ENCODE measurements at places on chromosomes 6 and 20.

- peak; percentile 80 for DNase-seq
These were observed 1.4 kb downstream of the TFEB start for GRCh38 chr6:41733707-41734665.

GRCh38 chr6:24455061-24455460, 34.3 kb downstream of the GPLD1 start:
- DNase-seq: no peak

DNA sequence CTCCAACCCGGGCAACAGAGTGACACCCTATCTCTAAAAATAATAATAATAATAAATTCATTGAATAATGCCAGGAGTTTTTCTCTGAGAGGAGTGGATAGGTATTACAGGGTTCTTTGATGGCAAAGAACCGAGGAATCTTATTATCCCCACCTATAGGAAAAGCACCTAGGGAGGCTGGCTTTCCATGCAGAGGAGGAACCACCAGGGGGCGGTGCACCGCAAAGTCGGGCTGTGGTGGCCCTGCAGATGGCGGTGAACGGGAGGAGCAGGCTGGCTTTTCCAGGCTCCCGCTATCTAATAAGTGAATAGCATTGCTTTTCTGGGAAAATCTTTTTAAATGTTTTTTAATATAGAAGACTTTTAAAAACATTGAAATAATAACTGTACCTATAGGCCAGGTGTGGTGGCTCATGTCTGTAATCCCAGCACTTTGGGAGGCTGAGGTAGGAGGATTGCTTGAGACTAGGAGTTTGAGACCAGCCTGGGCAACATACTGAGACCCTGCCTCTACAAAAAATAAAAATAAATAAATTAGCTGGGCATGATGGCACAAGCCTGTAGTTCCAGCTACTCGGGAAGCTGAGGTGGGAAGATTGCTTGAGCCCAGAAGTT, 864.2 kb downstream of the KIF16B start:
- DNase-seq: no peak

GRCh38 chr20:15205719-15206118, 868.3 kb upstream of the FLRT3 start:
- DNase-seq: peak; percentile 34

- DNase-seq: no peak
These were observed 381 bp upstream of the BICRAL start for GRCh38 chr6:42781546-42781795.

- DNase-seq: peak; percentile 84
These were observed 20.5 kb downstream of the XRN2 start for GRCh38 chr20:21323640-21324039.

- no peak for DNase-seq
These were observed 20.6 kb upstream of the EPB41L2 start for GRCh38 chr6:131083687-131084086.

DNA sequence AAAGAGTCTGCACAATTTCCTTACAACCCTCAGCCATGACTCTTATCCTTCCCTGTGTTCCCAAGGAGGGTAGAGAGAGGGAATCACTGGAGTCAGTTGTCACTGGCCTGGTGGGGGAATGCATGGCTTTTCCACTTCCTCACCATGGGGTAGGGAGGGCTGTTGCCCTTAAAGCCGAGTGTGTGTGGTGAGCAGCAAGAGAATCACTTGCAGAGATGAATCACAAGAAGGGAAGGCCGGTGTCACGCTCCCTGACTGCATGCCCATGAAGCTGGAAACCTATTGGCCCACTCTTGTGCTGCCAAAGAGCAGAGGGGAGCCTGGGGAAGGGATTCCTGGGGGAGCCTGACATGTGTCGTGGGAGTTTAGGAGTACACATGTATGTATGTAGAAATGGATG, 18.1 kb upstream of the BMP6 start:
- no peak for DNase-seq

DNA sequence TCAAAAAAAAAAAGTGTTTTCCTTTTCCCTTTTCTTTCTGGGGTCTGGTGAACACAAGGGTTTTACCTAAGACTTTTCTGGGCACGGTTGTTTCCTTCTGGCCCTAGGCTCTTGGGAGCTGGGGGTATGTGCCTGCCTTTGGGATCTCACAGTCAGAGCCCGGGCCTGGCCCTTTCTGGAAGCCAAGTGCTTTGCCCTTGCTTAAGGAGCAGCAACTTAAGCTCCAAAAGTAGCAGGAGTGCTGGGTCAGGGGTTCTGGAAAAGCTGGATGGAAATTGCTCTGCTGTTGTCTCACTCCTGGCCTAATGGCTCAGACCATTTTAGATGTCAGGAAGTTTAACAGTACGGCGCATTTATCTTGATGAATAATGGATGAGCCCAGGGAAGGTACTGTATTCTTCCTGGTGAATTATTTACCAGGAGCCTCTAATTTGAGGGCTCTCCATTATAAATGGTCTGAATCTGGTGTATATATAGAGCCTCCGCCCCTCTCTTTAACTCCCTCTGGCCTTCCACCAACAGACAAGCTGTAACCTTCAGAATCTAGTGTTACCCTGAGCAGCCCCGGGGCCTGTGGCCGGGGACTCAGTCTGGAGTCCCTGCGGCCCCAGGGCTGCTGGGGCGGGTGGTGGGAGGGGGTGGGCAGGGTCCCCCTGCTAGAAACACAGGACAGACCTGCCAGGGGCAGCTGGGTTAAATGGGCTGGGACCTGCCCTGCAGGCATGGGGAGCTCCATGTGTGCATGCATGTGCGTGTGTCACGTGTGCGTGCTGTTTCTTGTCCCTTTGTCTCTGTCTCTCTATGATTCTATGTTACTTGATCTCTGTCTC, 37.5 kb downstream of the PTK7 start:
- DNase-seq: no peak

- DNase-seq: no peak
These were observed 15.4 kb downstream of the SLC17A4 start for GRCh38 chr6:25769983-25770382.

DNA sequence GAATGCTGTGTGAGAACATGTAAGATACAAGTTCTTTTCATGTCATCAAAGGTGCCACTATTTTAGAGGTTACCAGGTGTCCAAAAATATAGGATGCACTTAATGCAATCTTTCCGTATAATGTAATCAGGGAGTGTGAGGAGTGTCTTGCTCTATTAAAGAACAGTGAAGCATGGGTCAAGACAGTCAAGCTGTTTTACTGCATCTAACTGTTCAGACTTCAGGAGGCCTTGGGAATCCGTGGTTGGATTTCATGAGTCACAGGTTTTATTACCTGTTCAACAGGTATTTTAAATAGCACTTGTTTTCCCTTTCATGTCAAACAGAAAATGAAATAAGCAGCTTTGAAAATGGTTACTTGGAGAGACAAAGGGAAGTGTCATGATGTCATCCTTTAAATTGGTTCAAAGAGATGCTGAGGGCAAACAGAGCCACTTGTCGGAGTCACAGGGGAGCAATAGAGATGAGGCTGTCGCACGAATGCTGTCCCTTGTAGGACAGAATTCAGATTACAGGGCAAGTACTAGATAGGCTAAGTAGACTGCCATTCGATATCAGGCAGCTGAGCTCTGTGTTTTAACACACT, 621.5 kb downstream of the QKI start:
- no peak for DNase-seq

GRCh38 chr6:24838081-24838480, 39.4 kb upstream of the ARMH2 start:
- no peak for DNase-seq

GRCh38 chr6:114195027-114195365, 147.8 kb downstream of the HS3ST5 start:
- no peak for DNase-seq

DNA sequence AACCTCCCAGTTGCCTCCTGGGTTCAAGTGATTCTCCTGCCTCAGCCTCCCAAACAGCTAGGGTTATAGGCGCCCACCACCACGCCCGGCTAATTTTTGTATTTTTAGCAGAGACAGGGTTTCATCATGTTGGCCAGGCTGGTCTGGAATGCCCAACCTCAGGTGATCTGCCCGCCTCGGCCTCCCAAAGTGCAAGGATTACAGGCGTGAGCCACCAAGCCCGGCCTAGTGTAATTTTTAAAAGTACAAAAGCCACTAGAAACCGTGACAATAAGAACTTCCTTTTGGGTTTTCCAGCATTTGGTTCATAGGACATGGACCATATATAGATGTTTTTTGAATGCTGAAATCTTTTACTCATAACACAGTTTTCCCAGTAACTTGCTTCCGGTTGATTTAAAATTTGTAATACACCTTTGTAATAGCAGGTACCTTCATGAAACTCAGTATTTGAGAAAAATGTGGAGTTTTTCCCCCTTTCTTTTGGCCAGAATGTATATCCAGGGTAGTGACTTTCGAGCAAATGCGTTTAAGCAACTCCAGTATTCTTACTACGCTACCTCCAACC, 467 bp downstream of the PXT1 start:
- DNase-seq: no peak

DNA sequence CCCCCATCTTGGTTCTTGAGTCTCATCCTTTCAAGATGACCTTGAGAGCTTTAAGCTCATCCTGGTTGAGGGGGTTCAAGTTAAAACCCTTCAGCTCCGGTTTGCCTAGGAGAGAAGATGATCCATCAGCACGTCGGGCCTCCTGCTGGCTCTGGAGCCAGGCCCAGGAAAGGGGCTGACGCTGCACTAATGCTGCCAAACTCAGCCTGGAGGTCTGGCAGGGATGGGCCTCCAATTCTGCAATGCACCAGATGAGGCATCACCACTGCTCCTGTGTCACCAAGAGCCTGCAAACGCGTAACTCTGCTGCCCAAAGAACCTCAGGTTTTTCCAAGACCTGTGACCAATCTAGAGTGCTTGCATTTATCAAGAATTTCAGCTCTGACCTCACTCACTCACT, 6.1 kb downstream of the PDRG1 start:
- no peak for DNase-seq

GRCh38 chr6:121884091-121884490, 448.6 kb downstream of the GJA1 start:
- DNase-seq: no peak

- DNase-seq: no peak
These were observed 140.4 kb upstream of the SUPT3H start for GRCh38 chr6:45518013-45518720.

- peak; percentile 49 for DNase-seq
These were observed 770 bp downstream of the TCF19 start for GRCh38 chr6:31158863-31159855.

GRCh38 chr20:62291251-62292066, 11.3 kb upstream of the ADRM1 start:
- DNase-seq: no peak

DNA sequence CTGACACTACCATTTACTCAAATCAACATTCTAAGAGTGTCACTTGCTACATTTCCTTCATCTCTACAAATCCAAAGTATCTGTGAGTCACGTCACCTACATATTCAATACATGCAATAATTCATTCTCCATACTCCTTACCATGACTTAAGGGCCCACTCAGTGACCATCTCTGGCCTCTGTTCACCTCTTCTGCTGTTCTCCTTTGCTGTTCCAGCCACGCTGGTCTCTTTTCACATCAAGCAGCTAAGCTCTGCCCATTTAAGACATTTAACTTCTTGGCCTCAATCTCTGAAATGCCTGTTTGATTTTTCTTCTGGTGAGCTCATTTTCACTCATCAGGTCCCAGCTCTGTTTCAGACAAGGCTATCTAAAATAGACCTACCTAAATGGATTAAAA, 46.5 kb downstream of the HFE start:
- no peak for DNase-seq

- peak; percentile 92 for DNase-seq
These were observed 97.4 kb downstream of the OR2B2 start for GRCh38 chr6:27814665-27815424.

DNA sequence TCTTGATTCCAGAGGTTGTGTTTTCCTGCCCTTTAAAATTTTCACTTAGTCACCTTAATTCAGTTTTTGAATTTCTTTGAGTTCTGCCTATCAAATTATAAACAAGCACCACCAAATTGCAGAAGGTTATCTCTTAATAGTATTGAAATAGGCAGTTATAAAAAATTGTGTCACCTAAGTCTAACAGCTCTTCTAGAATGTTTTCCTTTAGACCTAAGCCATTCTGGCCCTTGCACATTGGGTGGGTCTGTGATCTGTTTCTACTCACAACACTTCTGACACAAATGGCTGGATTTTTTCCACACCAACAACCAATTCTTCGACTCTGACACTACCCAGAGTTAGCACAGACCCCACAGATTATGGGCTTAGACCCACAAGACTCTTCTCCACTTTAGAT, 101.9 kb downstream of the CARMIL1 start:
- no peak for DNase-seq

DNA sequence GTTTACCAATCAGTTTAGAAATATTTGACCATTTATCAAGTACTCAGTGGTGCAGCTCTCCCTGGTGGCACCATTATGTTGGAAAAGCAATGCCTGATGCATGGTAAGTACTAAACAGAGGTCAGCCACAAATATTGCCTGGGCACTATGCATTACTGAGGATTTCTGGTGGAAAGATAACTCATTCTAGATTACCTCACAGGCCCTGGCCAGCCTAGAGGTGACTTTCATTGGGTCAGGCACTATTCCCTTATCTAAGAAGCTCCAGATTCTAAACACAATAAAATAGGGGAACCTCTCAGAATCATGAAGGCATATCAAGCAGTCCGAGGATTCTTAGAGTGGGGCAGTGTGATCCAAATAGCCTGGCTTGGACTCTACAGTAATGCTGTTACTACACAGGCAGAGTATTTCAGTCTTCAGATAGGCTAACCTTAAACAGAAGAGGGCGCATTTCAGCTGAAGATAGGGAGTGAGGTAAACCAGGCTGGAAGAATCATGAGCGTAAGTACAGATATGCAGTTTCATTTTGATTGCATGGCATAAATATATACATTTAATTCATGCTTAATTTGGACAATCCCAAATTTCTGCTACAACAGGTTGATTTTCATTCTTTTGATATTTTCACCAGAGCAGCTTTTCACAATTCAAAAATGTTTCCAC, 12.1 kb downstream of the LGSN start:
- peak; percentile 37 for DNase-seq

DNA sequence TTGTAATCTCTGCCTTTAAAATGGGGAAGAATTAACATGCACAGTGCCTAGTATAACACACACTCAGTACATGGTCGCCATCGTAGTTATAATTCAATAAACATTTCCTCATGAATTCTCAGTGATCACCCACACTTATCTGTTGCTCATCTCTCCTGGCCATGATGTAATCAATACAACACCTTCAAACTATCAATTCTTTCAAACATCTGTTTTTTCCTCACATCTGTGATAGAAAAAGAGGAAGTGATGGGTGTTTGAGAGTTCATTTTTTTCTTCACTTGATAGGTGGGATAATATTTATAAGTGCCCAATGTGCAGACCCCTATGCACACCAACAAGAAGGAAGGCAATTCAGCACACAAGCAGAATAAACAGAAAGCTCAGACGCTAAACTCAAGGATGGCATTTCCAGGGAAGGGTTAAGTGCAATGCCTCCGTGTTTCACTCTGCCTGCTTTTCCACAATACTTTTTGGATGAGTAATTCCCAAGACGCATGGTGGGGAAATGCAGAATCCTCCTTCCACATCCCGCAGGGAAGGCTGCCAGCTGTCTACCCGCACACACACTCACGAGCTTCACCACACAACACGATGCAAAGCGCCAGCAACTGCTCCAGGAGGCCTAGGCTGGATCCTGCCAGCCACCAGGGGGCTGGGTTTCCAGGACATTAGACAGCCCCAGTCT, 100.3 kb downstream of the GMPR start:
- peak; percentile 86 for DNase-seq

Measured in mammary epithelial cell (primary cell).